AG04450 (cell line): ENCODE measurements at places on chromosomes 4 and X. TPM values are rescaled to one million over a fixed set of nuclear protein-coding genes. Genes with fewer than 3 reads are reported as not detected.

The ARX gene
- polyA plus RNA-seq, result not detected in 2 replicates

The HS3ST1 gene
- 0.01 and 0.09 TPM in 2 replicates for polyA plus RNA-seq

The FATE1 gene
- polyA plus RNA-seq, result not detected in 2 replicates

The CT45A10 gene
- not detected in 2 replicates for polyA plus RNA-seq

The HPSE gene
- polyA plus RNA-seq, result 0.32 and 0.37 TPM in 2 replicates

The BANK1 gene
- polyA plus RNA-seq, result 0.25 and 0.53 TPM in 2 replicates

The ANOS1 gene
- polyA plus RNA-seq, result 0.21 and 0.30 TPM in 2 replicates

The ADAMTS3 gene
- 0.77 and 0.84 TPM in 2 replicates for polyA plus RNA-seq

The BEX2 gene
- polyA plus RNA-seq, result 0.14 and 0.25 TPM in 2 replicates

The RNF150 gene
- polyA plus RNA-seq, result 9.8 and 10.3 TPM in 2 replicates

The CENPVL1 gene
- polyA plus RNA-seq, result not detected in 2 replicates

The FGF2 gene
- polyA plus RNA-seq, result 18.4 and 25.1 TPM in 2 replicates

The PABPC4L gene
- polyA plus RNA-seq, result 0.86 and 1.3 TPM in 2 replicates

The RAPGEF2 gene
- polyA plus RNA-seq, result 40.3 and 51.5 TPM in 2 replicates

The NCBP2L gene
- polyA plus RNA-seq, result not detected in 2 replicates

The AMTN gene
- polyA plus RNA-seq, result not detected in 2 replicates

The PNMA6A gene
- 0.15 and 0.30 TPM in 2 replicates for polyA plus RNA-seq

The TRMT44 gene
- 6.9 and 7.0 TPM in 2 replicates for polyA plus RNA-seq

The TLR6 gene
- 2.8 and 3.7 TPM in 2 replicates for polyA plus RNA-seq

The CT55 gene
- polyA plus RNA-seq, result not detected in 2 replicates

The CFI gene
- 0.46 and 0.53 TPM in 2 replicates for polyA plus RNA-seq

The LINC00632 gene
- 69.9 and 73.6 TPM in 2 replicates for polyA plus RNA-seq

The TMEM156 gene
- polyA plus RNA-seq, result 1.8 and 2.3 TPM in 2 replicates
